Naive thymus-derived CD8-positive, alpha-beta T cell (primary cell): ENCODE measurements at places on chromosomes 1 and 21.

DNA sequence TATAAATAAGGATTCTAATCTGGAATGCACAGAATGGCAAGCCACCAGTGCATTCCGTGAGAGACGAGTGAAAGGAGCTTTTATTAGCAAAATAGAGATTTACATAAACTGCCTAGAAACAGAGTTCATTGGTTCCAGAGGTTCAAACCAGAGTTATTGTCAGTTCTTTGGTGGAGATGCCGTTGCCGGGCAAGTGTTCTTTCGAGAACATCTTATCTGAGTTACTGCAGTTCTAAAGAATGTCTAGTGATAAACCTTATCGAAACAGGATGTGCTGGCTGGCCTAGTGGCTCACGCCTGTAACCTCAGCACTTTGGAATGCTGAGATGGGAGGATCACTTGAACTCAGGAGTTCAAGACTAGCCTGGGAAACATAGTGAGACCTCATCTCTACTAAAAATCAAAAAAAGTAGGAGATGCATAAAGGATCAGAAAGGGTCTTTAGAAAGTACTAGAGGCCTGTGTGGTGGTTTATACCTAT lies 19.9 kb upstream of the EVI5 start:
- DNase-seq: no peak

DNA sequence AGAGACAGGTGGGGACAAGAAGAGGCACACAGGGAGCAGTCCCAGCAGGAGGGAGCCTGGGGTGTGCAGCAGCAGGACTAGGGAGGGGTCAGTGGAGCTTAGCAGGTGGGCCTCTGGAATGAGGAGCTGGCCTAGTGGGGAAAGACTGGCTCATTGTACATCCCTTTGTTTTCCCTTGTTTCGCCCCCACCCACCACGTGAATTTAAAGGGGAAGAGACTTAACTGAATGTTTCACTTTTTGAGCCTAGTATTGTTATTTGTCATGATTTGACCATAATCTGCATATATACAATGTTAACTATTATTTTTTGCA lies 181.7 kb downstream of the DHRS3 start:
- DNase-seq: no peak

- no peak for DNase-seq
Measured at GRCh38 chr1:201737352-201738060, 91.5 kb upstream of the IPO9 start.

DNA sequence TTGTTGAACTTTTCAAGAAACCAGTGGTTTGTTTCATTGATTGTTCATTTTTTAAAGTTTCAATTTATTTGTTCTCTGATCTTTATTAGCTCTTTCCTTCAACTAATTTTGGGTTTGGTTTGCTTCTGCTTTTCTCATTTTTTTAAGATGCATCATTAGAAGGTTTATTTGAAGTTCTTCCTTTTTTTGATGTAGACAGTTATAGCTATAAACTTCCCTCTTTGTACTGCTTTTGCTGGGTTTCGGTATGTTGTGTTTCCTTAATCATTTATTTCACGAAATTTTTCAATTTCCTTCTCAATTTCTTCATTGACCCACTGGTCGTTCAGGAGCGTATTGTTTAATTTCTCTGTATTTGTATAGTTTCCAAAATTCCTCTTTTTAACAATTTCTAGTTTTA lies 133.3 kb upstream of the GPR52 start:
- no peak for DNase-seq

GRCh38 chr1:183739741-183740271 lies 65.1 kb upstream of the RGL1 start:
- no peak for DNase-seq

DNA sequence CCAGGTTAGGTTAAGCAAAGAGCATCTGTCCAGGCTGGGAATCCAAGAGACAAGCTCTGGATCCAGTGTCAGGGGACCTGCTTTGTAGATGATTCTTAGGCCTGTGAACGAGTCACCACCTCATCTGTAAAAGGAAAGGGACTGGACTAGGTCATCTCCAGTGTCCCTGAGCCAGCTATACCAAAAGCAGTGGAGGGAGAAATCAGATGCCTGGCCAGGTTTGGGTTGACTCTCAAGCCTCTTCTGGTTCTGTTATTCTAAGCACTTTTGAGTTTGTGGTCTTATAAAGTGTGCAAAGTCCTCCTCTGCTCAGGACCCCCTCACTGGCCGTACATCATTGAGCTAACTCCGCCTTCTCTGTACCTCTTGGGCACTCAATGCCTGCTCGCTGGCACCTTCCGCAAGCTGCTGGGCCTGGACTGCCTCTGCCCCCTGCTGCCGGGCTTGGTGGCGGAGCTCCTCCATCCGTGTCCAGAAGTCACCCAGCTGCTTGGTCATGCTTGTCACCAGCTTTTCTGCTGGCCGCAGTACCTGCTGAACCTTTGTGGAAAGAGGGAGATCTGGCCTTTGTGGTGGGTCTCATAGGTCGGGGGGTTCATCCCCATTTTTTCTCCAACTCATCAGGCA lies 33.6 kb downstream of the CAMK1G start:
- DNase-seq: no peak

DNA sequence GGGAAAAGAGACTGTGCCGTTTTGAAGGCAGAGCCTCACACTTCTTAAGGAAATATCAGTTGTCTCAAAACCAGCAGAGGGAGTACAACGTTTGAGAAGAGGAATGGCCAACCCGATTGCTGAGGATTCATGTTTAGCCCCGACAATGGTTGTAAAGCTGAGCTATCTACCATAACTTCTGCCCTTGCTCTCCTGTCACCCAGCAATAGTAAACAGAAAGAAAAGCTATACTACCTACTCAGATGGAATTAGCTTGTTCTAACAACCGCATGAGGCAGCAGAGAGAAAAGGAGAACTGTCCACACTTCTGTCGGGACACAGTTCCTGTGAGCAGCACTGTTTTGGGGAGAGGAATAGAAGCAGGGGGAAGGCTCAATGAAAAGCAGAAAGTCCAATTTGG lies 91.2 kb downstream of the SLC45A1 start:
- DNase-seq: no peak

GRCh38 chr21:45004481-45005247 lies 64.8 kb downstream of the SLX9 start:
- no peak for DNase-seq

- DNase-seq: no peak
Measured at GRCh38 chr21:29102791-29103257, 27.6 kb upstream of the MAP3K7CL start.

DNA sequence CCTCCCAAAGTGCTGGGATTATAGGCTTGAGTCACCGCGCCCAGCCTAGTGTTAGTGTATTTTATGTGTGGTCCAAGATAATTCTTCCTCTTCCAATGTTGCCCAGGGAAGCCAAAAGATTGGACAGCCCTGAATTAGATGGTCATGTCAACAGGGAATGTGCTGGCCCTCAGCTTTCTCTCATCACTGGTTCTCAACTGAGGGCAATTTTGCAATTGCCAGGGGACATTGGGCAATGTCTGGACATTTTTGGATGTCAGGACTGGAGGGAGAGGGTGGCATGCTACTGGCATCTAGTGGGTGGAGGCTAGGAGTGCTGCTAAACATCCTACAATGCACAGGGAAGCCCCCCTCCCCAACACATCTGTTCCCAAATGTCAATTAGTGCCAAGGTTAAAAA lies 95.0 kb downstream of the LAMC2 start:
- DNase-seq: no peak

DNA sequence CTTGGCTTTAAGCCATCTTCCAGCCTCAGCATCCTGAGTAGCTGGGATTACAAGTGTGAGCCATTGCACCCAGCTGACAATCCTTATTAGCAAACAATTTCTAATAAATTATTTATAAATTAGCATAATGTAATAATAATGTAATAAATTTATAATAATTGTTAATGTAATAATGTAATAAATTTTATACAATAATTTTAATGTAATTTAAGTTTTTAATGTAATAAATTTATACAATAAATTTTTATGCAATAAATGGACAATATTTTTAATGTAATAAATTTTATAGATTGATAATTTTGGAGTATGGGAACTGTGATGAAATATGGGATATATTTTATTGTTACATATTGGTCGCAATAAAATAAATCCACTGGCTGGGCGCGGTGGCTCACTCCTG lies 1457.5 kb downstream of the KCNT2 start:
- DNase-seq: no peak

GRCh38 chr1:162006081-162006480 lies 17.6 kb downstream of the OLFML2B start:
- DNase-seq: no peak

GRCh38 chr1:56084246-56084645 lies 495.1 kb downstream of the PLPP3 start:
- no peak for DNase-seq

- DNase-seq: no peak
Measured at GRCh38 chr1:97307151-97307550, 585.6 kb downstream of the PTBP2 start.

GRCh38 chr1:79188337-79188736 lies 181.8 kb upstream of the ADGRL4 start:
- no peak for DNase-seq

DNA sequence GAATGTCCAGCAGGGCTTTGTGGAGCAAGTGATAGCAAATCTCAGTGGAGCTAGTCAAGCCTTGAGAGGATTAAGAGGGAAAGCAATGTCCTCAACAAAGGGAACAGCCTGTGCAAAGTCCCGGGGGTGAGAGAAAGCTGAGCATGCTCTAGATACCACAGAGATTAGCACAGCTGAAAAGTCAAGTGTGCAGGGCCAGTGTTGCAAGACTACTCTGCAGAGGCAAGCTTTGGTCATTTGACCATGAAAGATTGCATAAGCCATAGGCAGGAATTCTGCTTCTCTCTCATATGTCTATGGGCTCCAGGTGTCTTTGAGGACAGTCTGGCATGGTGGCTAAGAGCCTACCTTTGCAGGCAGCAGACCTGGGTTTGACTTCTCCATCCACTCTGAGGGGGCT lies 181.0 kb upstream of the JUN start:
- no peak for DNase-seq

- no peak for DNase-seq
Measured at GRCh38 chr1:31771891-31772668, 7.9 kb upstream of the ADGRB2 start.

DNA sequence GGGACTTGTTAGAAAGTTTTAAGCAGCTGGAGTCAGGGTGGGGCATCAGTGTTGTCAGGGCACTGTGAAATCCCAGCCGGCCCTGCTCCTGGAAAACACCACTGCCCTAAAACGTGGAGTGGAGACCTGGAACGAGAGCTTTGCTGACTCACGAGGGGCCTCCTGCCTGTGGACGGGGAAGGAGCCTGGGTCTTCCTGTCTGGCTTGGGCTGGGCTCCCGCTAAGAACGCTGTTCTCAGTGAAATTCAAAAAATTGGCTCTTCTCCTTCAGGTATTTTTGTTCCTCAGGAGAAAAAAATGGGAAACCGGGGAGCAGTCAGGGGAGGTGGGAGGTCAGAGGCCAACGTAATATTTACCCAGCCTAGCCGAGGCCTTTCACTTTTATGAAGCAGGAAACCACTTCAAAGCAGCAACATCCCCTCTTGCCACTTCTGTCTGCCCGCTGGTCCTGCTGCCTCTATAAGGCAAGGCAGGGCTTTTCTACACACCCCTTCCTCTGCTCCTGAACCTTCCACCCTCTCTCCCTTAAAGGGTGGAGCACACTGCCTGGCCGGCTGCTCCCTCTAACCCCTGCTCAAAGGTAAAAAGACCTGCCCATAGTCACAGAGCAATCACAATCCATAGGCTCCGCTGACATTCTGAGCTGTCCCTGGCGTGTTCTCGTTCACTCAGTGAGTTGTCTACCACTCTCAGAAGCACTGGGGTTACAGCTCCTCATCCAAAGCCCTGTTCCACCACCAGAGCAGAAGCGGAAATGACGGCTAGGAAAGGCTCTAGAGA lies 8.0 kb downstream of the PLXNA2 start:
- no peak for DNase-seq

DNA sequence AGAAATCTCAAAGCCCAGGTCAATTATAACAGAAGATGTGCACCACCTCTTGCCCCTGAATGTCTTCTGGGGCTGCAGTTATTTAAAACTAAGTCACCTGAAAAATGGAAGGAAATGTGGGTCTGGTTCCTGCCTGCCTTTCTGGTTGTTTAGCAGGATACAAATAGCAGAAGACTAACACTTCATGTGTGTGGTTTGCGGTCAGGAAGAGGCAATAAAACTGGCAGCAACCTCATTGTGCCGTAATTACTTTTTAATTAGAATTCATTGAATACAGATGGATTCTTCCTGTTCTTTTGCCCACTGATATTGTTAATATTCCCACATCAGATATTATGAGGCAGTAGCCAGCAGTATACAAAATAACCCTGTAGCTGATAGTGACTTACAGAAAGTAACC lies 345.7 kb downstream of the ZNF326 start:
- DNase-seq: no peak

DNA sequence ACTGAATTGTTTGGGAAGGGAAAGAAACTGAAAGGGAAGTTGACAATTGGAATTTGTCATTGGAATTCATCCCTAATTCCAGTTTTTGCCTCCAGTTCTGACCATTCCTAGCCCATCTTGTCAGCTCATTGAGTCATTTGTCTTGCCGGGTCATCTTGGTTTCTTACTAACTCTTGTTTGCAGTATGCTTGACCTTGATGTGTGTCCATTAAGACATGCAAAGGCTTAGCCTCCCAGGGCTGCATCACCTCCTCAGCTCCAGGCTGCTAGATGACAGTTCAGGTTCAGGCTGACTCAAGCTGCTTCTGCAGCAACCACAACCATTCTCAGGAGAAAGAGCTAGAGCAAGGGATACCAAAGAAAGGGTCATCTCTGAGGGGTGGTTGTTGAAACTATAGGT lies 151.3 kb upstream of the PTGFR start:
- no peak for DNase-seq

GRCh38 chr1:95246511-95246910 lies 12.5 kb downstream of the RWDD3 start:
- no peak for DNase-seq

DNA sequence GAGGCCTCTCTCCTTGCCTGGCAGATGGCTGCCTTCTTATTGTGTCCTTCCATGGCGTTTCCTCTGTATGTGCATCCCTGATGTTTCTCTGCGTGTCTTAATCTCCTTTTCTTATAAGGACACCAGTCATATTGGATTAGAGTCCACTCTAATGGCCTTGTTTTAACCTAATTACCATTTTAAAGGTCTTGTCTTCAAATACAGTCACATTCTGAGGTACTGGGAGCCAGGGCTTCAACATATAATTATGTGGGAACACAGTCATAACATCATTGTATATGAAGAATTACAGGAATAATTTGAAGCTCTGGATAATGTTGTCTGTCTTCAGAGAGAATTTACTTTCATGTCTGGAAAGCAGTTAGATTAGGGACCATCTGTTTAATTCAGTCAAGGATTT lies 56.4 kb upstream of the PTGFR start:
- DNase-seq: no peak

DNA sequence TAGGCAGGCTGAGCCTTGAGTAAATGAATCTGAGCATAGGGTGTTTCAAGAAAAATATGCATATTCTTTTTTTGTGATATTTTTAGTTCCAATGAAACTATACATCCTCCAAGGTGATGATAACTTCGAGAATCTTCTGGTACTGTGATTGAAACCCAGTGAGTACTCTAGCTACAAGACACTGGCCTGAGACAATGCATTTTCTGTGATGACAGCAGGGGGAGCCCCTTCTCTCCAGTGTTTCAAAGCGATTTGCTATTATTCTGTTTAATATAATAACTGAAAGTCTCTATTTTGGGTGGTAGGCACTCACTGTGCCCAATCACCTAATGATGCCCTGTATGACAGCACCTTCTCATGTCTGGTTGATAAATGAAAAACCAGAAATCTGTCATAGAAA lies 12.1 kb downstream of the IRF2BP2 start:
- no peak for DNase-seq
